Stimulated activated CD8-positive, alpha-beta memory T cell treated with anti-CD3 and anti-CD28 coated beads, Interleukin-7, amount 100 ng/mL, for 1 hour (primary cell): ENCODE measurements at places on chromosomes 6 and 20.

- no peak for DNase-seq
These were observed 52.1 kb upstream of the DSP start for GRCh38 chr6:7489376-7489775.

DNA sequence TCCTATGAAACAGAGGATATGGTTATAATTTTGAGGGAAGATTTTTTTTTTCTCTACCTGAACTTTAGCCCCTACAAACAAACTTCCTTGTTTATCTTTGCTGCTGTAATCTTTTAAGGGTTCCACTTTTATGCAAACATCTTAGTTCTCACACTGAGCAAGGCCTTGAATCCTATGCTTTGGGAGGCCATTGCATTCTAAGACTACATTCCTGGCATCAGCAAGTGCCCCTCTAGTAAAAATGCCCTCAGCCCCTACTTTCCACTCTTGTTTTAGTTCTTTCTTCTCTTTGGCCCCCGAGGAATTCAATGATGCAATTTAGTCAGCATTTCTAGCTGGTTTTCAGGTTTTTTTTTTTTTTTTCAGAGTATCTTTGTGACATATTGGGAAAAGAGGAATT is 8.1 kb upstream of the AHI1 start:
- DNase-seq = no peak

DNA sequence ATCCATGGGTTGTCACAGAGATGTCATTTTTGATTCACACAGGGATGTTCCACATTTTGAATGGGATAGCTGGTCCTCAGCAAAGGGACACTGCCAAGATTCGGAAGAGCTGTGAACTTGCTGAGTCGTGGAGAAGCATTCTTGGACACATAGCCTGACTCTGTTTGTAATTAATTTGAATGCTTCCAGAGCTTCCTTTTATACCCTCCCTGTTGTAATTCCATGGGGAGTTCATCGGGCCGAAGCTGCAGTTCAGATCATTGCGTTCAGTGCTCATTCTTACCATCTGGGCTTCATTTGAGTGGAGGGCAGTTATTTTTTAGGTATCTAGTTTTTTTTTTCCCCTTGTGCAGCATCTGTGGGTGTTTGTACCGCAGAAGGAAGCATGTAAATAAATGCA is 126.5 kb downstream of the SLC24A3 start:
- no peak for DNase-seq

DNA sequence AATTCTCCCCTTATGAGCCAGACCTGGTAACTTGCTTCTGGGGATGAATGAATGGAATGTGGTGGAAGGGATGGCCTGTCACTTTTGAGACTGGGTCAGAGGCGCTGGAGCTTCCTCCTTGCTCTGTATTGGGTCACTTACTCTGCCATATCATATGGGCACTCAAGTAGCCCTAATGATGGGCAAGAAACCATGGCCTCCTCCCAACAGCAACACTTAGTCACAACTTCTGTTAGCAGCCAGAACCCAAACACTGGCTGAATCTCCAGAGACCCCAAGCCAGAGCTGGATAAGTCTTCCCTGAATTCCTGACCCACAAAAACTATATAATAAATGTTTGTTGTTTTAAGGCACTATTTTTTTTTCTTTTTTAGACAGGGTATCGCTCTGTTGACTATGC is 5.5 kb downstream of the E2F1 start:
- no peak for DNase-seq

GRCh38 chr6:24899997-24900325 is 35.8 kb downstream of the RIPOR2 start:
- no peak for DNase-seq

GRCh38 chr6:105790635-105791034 is 295.5 kb upstream of the PRDM1 start:
- no peak for DNase-seq

DNA sequence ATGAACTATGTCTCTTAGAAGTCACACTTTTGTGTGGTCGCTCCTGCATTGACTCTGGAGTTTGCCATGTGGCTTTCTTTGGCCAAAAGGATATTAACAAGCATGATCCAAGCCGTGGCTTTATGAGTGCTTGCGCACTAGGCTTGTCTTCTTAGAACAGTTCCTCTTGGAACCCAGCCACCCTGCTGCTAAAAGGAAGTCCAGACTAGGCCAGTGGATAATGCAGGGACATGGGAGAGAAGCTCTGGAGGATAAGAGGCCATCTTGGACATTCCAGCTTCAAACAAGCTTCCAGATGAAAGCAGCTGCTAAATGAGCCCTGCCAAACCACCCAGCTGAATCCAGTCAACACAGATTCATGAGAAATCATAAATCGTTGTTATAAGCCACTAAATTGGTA is 346.4 kb downstream of the CDC5L start:
- DNase-seq = no peak

- DNase-seq = no peak
These were observed 22.6 kb downstream of the SLC2A12 start for GRCh38 chr6:134029495-134030455.

DNA sequence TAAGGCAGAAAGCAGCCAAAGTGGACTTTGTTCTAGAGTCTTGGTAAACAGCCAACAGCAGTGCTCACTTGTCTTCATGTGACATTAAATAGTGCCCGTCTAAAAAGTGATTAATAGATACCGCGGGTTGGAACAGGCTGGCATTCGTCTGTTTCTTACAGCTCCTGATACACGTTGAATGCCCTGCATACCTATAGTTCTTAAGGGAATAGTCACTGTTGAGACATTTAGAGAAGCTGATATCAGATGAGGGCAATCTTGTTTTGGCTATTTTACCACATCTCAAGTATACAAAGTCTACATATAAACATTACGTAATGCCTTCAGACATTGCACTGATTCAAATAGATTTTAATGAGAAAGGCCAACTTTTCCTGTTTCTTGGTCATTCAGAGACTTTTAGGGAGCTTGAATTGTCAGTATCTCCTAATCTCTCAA is 374.9 kb upstream of the FLRT3 start:
- no peak for DNase-seq

GRCh38 chr20:32356622-32357374 is 1.3 kb upstream of the ASXL1 start:
- DNase-seq = no peak

- DNase-seq = no peak
These were observed 159.5 kb downstream of the SOD2 start for GRCh38 chr6:159533568-159533967.

DNA sequence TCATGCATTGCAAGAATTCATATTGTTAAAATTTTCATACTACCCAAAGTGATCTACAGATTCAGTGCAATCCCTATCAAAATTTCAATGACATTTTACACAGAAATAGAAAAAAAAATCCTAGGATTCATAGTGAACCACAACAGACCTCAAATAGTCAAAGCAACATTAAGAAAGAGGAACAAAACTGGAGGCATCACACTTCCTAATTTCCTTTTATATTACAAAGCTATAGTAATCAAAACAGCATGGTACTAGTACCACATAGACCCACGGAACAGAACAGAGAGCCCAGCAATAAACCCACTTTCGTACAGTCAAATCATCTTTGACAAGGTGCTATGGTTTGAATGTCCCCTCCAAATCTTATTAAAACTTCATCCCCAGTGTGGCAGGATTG is 39.7 kb downstream of the NTSR1 start:
- DNase-seq = no peak

DNA sequence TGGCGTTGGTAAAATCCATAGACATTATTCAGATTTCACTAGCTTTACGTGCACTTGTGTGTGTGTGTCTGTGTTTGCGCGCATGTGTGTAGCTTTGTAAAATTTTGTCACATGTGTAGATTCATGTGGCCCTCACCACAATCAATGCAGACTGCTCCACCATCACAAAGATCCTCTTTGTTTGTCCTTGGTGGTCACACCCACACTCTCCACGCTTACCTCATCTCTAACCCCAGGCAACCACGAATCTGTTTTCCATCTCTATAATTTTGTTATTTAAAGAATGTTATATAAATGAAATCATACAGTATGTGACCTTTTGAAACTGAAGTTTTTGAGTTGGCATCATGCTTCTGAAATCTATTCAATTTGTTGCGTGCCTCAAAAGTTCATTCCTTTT is 58.5 kb downstream of the GRM1 start:
- no peak for DNase-seq

DNA sequence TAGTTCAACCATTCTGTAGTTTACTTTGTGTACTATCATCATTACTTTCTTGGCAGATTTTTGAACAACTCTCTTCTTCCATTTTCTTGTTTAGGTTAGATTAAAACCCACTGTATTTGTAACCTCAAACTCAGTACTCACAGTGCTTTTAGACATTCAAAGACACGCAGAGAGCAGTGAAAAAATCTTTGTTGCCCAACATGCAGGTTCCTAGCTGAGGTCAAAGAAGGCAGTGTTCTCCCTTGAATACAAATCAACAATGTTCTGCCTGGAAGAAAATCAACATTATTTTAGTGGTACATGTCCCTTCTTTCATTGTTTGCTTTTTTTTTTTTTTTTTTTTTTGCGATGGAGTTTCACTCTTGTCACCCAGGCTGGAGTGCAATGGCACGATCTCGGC is 11.2 kb downstream of the CYB5R4 start:
- no peak for DNase-seq

- DNase-seq = peak; percentile 31
These were observed 7.8 kb downstream of the FOXF2 start for GRCh38 chr6:1396952-1397868.

GRCh38 chr20:38275815-38276550 is 15.4 kb upstream of the KIAA1755 start:
- no peak for DNase-seq

DNA sequence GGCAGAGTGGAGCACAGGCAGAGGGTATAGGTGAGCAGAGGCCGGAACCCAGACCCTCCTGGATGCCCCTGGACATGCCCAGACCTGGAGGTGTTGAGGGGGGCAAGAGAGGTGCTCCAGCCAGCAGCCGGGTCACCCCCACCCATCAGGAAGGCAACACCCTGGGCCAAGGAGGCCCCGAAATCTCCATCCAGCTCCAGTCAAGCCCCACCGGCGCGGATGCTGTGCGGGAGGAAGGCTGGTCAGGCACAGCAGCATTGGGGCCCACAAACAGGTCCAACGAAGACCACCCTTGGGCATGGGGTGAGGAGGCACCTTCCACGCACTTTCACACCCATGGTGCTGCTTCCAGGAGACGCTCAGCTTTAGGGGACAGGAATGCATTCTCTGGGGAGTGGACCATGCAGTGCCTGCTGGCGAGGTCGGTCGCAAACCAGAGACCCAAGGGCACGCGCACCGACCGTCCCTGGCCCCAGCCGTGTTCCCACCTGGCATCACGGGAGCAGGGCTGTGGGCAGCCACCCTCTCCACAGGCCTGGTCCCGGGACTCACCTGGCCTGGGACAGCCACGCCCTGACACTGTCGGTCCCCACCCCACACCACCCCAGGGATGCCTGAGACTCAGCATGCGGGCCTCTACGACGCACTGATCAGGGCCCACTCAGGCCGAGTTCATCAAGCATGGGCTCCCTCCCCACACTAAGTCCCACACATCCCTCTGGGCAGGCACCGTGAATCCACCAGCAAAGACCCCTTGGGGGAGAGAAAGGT is 43.6 kb upstream of the ZBP1 start:
- no peak for DNase-seq

GRCh38 chr6:101393829-101394251 is 332 bp downstream of the GRIK2 start:
- DNase-seq = no peak

GRCh38 chr20:8443464-8444072 is 311.5 kb downstream of the PLCB1 start:
- DNase-seq = no peak

GRCh38 chr20:10519361-10520046 is 84.4 kb downstream of the SLX4IP start:
- no peak for DNase-seq

GRCh38 chr20:63319164-63320040 is 26.4 kb downstream of the COL20A1 start:
- no peak for DNase-seq

DNA sequence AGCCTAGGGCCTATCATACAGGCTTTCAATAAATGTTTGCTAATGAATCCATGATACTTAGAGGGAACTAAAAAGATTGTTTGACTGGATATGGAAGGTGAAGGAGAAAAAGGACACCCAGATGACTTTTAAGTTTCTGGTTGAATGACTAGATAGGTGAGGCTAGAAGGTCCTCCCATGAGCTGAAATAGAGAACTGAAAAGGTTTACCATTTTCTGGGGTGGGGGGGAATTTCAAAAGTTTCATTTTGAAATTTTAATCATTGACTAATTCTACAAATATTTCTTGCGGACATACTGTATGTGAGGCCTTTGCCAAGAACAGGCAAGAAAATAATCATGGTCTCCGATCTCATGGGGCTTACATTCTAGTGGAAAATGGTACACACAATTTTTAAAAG is 17.9 kb upstream of the ZBTB2 start:
- DNase-seq = no peak

- DNase-seq = no peak
These were observed 9.5 kb downstream of the ZDHHC14 start for GRCh38 chr6:157390273-157391060.

DNA sequence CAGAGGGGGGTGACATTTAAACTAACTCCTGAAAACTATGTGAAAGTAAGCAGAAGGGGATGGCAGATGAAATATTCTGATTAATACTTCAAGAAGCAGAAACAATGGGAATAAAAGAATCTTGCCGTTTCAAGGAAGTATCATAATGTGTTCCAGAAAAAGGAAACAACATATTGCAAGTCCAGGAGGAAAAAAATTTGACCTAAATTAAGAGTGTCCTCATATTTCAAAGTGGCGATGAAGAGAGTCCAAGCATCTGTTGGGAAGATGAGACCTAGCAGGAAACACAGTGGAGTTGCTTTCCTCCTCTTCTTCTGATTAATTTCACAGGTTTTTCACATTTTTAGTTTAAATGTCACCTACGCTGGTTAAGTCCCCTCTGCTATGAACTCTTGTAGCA is 45.6 kb upstream of the TNFAIP3 start:
- no peak for DNase-seq

DNA sequence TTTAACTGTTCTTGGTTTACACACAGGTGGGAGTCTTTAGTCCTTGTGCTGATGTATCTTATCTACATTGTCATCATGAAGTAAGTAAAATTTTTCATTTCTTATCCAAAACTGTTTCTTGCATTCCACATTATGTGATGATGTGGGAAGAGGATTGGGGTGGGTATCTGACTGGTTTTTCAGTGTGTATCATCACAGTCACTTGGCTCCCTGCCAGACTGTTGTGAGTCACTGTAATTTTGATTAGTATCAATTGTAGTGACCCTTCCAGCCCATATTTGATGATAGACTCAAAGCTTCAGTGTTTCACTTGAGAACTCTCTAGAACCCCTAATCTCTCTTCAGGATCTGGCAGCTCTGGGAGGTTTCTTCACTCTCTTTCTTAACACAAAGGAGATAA is 84.5 kb upstream of the RIN2 start:
- no peak for DNase-seq

DNA sequence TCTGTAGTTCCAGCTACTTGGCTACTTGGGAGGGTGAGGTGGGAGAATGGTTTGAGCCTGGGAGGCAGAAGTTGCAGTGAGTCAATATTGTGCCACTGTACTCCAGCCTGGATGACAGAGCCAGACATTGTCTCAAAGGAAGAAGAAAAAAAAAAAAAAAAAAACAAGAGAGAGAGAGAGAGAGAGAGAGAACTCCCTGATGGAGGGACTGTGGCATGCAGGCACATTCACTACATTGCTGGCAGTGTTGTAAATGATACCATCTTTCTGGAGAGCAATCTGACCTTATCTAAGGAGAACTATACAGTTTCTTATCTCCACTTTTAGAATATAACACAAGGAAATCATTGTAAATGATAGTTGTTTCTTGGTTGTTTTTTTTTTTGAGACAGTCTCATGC is 85.1 kb downstream of the MDN1 start:
- no peak for DNase-seq
